ENCODE measurements at places on chromosomes 5 and 9.

DNA sequence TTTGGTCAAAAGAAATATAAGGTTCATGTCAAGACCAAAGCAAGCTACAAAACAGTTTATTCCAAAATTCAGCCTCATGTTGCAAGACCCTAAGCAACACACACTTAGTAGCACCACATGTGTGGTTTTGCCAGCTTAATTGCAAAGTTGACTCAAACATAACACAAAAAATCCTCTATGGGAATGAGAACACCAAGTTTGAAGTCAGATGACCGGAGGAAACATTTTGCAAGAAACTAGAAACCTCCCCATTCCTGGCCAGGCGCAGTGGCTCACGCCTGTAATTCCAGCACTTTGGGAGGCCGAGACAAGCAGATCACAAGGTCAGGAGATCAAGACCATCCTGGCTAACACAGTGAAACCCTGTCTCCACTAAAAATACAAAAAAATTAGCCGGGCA is 261.8 kb downstream of the EBF1 start:
- no peak for DNase-seq

DNA sequence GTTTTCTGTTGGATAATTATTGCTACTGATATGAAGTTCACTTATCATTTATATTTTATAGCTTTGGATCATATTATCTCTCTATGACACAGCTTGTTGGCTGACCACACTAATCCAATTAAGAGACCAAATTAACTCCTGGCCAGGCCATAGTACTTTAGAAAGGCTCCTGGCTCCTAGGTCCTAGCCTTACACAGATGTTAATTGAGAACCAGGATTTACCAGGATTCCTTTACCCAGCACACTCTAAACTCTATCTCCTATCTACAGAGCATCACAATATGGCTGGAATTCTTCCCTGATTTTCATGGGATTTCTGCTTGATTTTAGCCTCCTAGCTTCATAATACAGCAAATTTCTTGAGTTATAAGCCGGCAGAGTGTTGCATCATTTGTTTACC is 80.3 kb downstream of the SLCO6A1 start:
- no peak for DNase-seq

DNA sequence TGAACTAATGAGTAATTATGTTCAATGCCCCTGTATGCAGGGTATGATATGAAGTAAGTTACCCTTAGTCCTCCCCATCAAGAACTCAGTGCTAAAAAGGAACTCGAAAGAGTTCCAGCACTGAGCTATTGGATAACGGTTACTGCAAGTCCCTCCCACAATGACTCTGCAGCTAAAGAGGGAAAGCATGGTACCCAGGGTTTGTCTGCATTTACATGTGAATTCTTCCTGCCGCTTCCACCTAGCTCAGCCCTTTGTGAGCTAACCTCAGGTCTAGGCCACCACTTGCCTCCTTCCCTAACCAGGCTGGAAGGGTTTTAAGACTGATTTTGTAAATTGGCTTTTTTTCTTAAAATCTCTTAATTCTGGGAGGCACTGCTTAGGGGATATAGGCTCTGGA is 376.8 kb downstream of the EBF1 start:
- DNase-seq = no peak

DNA sequence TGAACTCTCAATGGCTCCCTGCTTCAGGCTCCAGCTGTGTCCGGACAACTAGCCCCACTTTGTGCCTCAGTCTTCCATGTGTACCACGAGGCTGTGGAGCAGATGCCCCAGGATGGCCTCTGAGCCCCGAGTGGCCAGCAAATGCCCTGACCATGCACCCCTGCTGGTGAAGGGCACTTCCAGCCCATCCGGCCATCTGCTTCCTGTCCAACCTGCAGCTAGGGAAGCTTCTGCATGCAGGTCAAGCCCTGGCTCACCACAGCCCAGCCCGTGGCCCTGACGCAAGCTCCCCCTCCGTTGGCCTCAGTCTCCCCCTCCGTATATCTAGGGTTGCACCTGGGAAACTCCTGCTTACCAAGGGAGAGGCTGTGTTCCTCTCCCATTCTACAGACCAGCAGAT is 4.8 kb downstream of the NINJ1 start:
- DNase-seq = peak; percentile 53

DNA sequence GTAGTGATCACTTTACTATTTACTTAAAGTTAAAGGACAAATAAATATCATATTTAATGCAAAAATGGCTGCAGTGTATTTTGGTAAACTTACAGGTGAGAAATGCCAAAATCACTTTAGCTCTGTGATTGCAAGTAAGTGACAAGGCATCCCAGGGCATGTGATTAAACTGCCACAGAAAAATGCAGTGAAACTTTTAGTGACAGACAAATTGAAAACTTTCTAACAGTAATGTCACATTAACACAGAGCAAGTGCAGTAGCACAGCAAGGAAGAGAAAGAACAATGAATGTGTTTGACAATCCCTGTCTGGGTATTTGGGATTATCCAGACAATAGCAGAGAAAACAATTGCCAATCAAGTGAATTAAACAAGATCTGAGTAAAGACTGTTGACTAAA is 606.8 kb downstream of the SLCO4C1 start:
- DNase-seq = no peak

DNA sequence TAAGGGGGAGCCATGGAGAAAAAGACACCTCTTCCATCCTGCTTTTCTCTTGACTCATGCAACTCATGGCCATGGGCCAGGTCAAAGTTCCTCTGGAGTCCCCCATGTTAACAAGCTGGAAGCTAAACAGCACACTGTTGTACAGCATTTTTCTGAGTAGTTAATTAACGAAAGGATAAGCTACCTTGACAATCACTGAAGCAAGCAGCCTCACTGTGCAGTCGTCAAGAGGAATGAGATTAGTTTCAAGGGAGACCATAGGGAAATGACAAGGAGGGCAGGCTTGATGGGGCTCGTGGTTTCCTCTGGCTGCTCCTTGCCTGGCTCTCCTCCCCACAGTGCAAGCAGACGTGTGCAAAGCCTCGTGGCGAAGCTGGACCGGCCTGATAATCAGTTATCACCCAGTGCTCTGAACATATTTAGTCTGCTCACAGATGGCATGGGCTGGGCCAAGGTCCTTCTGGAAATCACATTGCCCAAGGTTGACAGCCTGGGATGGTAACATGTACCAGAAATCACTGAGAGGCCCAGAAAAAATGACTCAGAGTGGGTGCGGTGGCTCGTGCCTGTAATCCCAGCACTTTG is 209.5 kb downstream of the SLIT3 start:
- no peak for DNase-seq

DNA sequence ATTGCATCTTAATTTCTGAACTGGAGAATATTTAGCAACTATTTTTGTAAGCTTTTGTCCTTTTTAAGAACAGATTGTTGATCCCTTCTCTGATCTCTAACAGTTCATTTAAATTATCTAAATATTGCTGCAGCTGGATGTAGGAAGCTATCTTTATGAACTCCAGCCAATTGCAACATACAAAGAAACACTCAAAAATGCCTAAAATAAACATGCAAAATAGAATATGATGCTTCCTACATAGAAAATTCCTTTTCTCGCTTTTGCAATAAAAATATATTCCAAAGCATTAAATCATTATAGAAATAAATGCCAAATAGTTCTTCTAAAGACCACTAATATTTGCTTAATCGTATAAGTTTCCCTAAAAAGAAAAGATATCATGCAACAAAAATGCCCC is 218.6 kb downstream of the LURAP1L start:
- no peak for DNase-seq

DNA sequence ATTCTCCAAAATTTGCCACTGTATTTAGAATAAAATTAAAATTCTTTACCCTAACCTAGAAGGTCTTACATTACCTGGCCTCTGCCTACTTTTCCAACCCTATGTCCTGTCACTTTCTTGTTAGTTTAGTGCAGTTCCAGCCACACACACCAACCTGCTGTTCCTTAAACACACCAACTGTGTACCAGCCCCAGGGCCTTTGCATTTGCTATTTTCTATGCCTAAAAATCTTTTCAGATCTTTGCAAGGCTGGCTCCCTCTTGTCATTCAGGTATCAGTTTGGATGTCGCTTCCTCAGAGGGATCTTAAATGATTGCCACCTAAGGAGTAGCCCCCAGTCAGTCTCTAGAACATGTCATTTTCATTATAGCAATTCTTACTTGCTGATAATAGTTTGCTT is 17.7 kb upstream of the NRG2 start:
- no peak for DNase-seq

GRCh38 chr5:120382833-120383232 is 81.3 kb upstream of the PRR16 start:
- no peak for DNase-seq

DNA sequence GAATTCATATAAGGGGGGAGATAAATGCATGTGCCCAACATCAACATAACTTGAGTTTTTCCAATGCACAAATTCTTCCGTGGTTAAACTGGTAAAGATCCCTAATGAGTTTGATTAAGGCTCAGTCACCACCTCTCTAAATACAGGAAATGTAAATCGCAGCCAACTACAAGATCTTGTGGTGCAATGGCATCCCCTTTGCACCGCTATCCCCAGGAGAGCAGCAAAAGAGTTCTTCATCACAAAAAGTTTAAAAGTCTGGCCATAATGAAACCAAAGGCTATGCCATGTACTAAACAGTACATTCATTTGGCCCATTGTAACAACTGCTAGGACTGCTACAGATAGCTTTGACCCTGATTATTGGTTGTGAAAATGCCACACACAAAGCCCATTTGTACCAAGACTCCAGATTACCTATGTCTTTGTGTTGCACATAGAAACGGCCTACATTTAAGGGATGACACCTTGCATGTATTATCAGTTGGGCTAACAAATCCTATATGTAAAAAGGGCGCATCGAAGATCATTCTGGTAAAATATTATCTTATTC is 44.5 kb downstream of the ZNF608 start:
- DNase-seq = no peak

GRCh38 chr5:176579323-176579722 is 30.2 kb downstream of the CDHR2 start:
- DNase-seq = no peak

GRCh38 chr5:165996201-165996875 is 2295.1 kb upstream of the WWC1 start:
- no peak for DNase-seq

GRCh38 chr5:160269017-160269416 is 39.7 kb downstream of the FABP6 start:
- DNase-seq = peak; percentile 85

GRCh38 chr5:106974272-106974671 is 696.5 kb downstream of the EFNA5 start:
- no peak for DNase-seq

DNA sequence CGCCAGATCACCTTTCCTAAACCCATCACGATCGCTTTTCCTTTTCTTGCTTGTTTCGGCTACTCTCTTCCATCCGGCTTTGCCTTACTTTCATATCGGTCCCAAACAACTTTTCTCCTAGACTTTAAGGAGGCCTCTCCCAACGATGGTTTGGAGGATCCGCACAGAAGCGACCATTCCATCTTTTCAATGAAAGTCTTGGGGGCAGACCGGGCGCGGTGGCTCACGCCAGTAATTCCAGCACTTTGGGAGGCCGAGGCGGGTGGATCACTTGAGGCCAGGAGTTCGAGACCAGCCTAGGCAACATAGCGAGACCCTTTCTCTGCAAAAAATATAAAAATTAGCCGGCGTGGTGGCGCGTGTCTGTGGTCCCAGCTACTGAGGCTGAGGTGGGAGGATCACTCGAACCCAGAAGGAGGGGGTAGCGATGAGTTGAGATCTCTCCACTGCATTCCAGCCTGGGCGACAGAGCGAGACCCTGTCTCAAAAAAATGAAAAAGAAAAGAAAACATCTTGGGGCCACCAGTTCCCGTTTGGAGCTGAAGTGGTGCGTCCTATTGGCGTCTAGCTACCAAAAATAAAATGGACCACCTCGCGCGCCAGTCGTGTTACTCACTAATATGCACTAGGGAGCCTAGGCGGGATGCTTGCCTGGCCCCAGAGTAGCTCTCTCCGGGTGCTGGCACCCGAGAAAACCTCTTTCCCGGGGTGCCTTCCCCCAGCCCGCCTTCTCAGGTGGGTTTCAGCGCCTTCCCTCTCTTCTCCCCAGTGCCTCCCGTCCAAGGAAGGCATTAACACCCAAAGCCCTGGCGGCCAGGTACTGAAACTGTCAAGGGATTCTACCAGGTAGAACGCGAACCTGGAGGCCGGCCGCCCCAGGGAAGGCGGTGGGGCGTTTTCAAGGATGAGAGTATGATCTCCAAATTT is 800 bp upstream of the AP3B1 start:
- no peak for DNase-seq

GRCh38 chr5:39475881-39476842 is 51.4 kb upstream of the DAB2 start:
- DNase-seq = no peak

DNA sequence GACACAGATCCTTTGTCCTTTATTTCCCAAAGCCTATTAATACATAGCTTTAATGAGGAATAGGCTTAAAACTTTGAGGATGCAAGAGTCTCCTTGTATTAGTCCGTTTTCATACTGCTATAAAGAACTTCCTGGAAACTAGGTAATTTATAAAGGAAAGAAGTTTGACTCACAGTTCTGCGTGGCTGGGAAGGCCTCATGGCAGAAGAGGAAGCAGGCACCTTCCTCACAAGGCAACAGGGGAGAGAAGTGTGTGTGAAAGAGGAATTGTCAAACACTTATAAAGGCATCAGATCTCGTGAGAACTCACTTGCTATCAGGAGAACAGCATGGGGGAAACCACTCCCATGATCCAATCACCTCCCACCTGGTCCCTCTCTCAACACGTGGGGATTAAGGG is 5.4 kb upstream of the CLK4 start:
- DNase-seq = no peak

- no peak for DNase-seq
Measured at GRCh38 chr9:81082221-81082620, 607.1 kb downstream of the TLE1 start.

DNA sequence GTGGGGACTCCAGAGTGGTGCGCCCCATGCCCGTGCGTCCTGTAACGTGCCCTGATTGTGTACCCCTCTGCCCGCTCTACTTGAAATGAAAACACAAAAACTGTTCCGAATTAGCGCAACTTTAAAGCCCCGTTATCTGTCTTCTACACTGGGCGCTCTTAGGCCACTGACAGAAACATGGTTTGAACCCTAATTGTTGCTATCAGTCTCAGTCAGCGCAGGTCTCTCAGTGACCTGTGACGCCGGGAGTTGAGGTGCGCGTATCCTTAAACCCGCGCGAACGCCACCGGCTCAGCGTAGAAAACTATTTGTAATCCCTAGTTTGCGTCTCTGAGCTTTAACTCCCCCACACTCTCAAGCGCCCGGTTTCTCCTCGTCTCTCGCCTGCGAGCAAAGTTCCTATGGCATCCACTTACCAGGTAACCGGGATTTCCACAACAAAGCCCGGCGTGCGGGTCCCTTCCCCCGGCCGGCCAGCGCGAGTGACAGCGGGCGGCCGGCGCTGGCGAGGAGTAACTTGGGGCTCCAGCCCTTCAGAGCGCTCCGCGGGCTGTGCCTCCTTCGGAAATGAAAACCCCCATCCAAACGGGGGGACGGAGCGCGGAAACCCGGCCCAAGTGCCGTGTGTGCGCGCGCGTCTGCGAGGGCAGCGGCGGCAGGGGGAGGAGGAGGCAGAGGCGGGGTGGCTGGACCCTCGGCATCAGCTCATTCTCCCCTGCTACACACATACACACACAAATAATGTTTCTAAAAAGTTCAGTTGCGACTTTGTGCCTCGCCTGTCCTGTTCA is 668 bp downstream of the GLIS3 start:
- DNase-seq = no peak

Data from pons (tissue), 1 donor.